ENCODE measurements at places on chromosomes 12 and 14.

GRCh38 chr14:44803239-44803905 lies 158.4 kb downstream of the KLHL28 start:
- DNase-seq: peak; percentile 23

GRCh38 chr14:93105362-93105761 lies 10.4 kb downstream of the ITPK1 start:
- no peak for DNase-seq

- DNase-seq: no peak
These were observed 47.6 kb upstream of the SELPLG start for GRCh38 chr12:108681317-108681716.

DNA sequence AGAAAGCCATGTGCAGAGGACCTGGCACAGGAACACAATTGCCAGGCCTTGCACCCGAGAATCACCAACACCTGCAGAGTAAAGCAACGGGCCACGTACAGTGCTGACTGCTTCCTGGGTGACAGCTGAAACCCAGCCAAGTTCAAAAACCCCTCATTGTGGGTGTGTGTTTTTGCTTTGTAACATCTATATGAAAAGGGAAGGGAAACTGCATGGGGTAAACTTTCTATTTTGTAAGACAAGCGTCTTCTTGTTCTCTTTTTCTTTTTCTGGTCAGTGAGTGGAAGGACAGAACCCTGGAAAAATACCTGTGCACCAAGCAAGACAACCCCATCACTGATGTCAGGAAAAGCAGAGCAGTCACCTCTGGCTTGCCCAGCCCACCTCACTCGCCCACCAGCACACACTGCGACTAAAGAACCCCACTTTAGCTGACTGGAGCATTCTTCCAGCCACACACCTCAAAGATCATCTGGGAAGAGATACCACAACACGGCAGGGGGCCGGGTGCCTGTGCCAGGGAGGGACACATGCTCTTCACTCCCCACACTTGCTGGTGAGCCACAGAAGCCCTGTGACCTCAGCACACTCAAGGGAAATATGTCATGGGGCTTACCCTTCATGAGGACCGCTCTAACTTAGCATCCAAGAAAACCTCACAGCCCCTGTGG lies 172.3 kb downstream of the NDUFA12 start:
- DNase-seq: peak; percentile 86

GRCh38 chr12:104064842-104065427 lies 604 bp downstream of the HCFC2 start:
- DNase-seq: no peak

- DNase-seq: no peak
These were observed 136.8 kb upstream of the PTPRB start for GRCh38 chr12:70774055-70774454.

DNA sequence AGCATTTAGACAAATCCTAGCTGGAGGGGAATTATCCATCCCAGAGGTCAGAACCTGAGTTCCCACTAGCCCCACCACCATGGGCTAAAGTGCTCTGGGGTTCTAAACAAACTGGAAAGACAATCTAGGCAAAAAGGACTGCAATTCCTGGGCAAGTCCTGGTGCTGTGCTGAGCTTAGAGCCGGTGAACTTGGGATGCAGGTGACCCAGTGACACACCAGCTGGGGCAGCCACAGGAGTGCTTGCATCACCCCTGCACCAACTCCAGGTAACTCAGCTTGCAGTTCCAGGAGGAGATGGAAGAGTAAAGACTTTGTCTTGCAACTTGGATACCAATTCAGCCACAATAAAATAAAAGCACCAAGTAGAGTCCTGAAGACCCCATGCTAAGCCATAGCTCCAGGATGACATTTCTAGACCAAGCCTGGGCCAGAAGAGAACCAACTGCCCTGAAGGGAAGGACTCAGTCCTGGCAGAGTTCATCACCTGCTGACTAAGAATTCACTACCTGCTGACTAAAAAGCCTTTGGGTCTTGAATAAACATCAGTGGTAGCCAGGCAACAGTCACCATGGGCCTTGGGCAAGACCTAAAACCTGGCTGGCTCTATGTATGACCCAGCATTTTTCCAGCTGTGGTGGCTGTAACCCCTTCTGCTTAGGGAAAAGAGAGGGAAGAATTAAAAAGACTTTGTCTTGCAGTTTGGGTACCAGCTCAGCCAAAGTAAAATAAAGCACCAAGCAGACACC lies 223.4 kb upstream of the DIO2 start:
- DNase-seq: no peak

DNA sequence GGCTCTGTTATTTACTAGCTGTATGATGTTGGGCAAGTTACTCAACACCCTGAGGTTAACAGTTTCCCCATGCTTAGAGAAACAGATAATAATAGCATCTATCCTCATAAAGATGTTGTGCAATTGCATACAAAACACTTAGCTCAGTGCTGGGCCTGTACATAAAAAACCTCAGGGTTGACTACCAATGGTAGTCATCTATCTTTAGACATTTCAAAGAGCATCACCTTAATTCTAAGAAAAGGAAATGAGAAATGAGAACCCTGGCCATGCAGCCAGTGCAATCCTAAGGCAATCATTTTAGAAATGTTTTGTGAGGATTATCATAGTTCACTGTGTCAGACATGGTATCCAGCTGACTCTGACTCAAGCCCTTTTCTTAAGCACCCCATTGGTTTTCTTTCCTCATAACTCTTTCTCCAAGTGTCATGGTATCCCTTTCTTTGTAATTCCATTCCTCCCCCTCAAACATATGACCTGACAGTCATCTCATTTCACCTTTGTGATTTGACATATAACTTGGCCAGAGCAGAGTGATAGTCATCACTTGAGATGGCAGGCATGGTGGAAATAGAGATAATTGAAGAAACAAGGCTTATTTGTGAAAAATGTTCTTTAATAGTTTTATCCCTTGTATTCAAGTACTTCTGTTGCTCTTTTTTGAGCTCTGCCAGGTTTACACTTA lies 29.5 kb upstream of the OSBPL8 start:
- no peak for DNase-seq

DNA sequence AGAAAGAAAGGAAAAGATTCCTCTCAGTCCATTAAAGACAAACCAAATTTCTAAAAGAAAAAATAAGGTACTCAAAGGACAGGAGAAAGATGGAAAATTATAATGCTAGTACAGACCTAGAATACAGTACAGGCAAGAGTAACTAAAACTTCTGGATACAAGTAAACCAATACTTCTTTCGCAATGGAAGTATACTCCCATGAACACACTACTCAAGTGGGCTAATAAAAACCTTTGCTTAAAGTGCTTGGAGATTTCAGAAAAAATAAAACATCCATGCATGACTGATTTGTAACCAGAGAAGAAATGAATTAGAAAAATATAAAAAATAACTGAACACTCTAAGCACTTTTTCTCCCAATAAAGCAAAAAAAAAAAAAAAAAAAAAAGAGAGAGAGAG lies 3.5 kb downstream of the ZBTB25 start:
- no peak for DNase-seq

- peak; percentile 12 for DNase-seq
These were observed 345.6 kb downstream of the PAWR start for GRCh38 chr12:79344855-79345847.

GRCh38 chr12:59972905-59973304 lies 377.1 kb downstream of the SLC16A7 start:
- no peak for DNase-seq

GRCh38 chr14:100150932-100151587 lies 8.4 kb downstream of the DEGS2 start:
- DNase-seq: no peak

DNA sequence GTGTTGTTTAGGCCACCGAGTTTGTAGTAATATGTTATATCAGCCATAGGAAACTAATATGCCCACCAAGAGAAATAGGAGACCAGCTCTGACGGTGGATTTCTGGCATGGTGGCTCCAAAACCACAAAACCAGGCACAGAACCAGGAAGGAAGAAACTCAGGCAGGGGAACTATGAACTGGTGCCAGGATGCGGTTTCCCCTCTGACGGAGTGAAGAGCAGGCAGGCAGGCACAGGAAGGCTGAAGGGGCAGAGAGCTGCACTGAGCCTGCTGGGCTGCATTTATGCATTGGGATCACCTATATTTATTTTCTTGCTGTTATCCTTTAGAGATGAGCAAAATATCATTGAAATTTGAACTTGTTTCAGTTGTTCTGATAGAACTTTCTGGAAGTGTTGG lies 479.4 kb downstream of the VRK1 start:
- no peak for DNase-seq

DNA sequence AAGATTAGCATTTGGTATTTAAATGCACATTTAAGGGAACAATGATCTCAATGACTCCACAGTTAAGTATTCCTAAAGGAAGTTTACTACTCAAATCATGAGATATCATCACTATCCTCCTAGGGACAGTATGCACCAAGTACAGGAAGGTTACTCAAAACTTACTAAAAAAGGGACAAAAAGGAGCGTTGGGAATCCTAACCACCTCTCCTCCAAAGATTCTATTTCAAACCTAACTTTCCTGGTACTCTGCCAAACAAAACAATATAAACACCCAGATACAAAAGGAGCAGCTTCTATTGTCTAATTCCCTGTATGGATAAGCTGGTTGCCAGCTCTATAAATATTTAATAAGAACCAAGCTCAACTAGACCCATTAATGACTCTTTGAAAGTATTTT lies 377.7 kb downstream of the NUAK1 start:
- no peak for DNase-seq

DNA sequence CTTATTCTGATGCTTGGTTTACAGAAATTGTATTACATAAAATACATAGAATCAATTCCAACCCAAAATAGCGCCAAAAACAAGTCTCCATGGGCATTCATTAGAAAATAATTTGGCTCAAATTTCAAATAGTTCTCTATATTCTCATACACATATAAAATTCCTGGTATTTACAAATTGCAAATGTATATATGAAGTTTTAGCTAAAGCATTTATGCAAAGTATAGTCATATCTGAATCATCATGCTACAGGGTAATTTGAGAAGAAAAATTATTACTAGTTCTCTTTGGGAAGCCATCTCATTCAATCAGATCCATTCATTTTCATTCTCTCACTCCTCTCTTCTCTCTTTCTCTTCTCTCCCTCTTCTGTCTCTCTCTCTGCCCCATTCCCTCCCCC lies 257.8 kb downstream of the DPF3 start:
- no peak for DNase-seq

- DNase-seq: no peak
These were observed 140.1 kb upstream of the SLCO1C1 start for GRCh38 chr12:20555015-20555414.

- no peak for DNase-seq
These were observed 439 bp upstream of the TNFRSF1A start for GRCh38 chr12:6342140-6342889.

GRCh38 chr14:52338051-52338681 lies 24.1 kb downstream of the PTGER2 start:
- no peak for DNase-seq

DNA sequence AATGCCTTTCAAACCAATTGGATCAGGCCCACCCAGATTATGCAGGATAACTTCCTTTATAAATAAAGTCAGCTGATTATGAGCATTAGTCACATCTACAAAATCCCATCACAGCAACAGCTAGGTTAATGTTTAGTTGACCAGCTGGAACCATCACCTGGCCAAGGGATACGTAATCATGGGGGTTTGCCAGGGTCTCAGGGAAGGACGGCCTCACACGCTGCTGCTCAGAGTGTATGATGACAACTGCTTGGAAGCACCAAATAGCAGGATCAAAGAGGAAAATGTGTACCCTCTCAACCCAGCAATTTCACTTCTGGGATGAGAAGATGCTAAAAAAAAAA lies 162.6 kb downstream of the SLC15A4 start:
- no peak for DNase-seq

- DNase-seq: no peak
These were observed 314.6 kb downstream of the GRIN2B start for GRCh38 chr12:13666806-13667205.

DNA sequence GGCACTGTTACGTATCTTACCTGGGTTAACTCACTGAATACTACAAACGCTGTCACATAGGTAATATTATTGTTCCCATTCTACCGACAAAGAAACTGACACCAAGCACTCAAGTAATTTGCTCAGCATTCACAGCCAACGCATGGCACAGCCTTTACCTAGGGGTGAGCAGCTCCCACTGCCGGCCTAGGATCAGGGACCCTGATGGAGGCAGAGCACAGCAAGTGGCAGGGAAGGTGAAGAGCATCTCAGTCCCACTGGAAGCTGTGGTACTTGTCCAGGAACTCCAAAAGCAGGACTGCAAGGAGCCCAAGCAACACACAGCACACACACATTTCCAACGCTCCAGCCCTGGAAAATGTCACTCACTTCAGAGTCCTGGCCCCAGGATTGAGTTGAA lies 111.8 kb upstream of the CDKN3 start:
- no peak for DNase-seq

DNA sequence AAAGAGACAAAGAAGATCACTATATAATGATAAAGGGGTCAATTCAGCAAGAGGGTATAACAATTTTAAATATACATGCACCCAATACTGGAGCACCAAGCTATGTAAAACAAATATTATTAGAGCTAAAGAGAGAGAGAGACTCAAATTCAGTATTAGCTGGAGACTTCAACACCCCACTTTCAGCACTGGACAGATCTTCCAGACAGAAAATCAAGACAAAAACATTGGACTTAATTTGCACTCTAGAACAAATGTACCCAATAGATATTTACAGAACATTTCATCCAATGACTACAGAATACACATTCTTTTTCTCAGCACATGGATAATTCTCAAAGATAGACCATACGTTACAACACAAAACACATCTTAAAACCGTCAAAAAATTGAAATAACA lies 81.0 kb downstream of the KLHL28 start:
- no peak for DNase-seq

GRCh38 chr12:63400718-63401117 lies 249.7 kb upstream of the AVPR1A start:
- DNase-seq: no peak

- DNase-seq: no peak
These were observed 30.4 kb downstream of the ATP2B1 start for GRCh38 chr12:89678225-89678624.

- no peak for DNase-seq
These were observed 41.3 kb downstream of the IFNG start for GRCh38 chr12:68118096-68118755.

GRCh38 chr14:32728976-32729375 lies 209.7 kb upstream of the NPAS3 start:
- DNase-seq: no peak

DNA sequence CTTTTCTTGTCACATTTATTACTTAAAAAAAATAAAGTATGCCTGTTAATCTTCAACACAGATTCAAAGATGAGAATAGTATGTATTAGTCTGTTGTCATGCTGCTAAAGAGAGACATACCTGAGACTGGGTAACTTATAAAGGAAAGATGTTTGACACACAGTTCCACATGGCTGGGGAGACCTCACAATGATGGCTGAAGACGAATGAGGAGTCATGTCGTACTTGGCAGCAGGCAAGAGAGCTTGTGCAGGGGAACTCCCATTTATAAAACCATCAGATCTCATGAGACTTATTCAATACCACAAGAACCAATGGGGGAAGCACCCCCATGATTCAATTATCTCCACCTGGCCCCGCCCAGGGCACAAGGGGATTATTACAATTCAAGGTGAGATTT lies 335.9 kb upstream of the GARIN2 start:
- peak; percentile 5 for DNase-seq
